ENCODE measurements at places on chromosomes 5 and 9. TPM values are rescaled to one million over a fixed set of nuclear protein-coding genes. Genes with fewer than 3 reads are reported as not detected.

IL9 gene
- total RNA-seq = not detected

FOXI1 gene
- not detected for total RNA-seq

TMEM232 gene
- total RNA-seq = 1.3 TPM

- H3K36me3 ChIP-seq = no peaks in the 10 kb centered on the region
- H3K4me1 ChIP-seq = no peaks in the 10 kb centered on the region
- DNase-seq = no peak
- H3K27me3 ChIP-seq = no peaks in the 10 kb centered on the region
Observed at GRCh38 chr5:135313946-135314345, 85.1 kb downstream of the MACROH2A1 start.

GRCh38 chr9:81894891-81895290 lies 33.3 kb upstream of the SPATA31D4 start:
- H3K27ac ChIP-seq = no peak overlapping the region
- no peaks in the 10 kb centered on the region for H3K36me3 ChIP-seq
- H3K4me1 ChIP-seq = no peaks in the 10 kb centered on the region
- no peaks in the 10 kb centered on the region for H3K27me3 ChIP-seq
- DNase-seq = no peak

DNA sequence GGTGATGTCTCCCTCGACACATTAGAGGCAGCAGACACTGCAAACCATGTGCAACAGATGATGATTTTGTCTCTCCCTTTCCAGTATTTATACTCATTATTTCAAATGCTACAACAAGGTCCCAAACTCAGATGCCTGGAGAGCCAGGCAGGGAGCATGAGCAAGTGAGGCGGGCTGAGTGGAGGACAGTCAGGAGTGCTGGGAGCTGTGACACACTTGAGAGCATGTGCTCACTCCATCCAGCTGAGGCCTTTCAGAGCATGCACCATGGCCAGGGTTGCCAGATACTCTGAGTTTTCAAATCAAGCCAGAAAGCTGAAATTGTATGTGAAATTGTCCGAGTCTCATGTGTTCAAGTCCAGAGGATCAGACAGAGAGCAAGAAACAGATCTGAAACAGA lies 55.8 kb upstream of the SLC2A8 start:
- H3K27me3 ChIP-seq = no peaks in the 10 kb centered on the region
- H3K4me1 ChIP-seq = no peaks in the 10 kb centered on the region
- H3K36me3 ChIP-seq = peaks cover 3% of the 10 kb centered on the region
- H3K4me3 ChIP-seq = no peak overlapping the region
- no peak overlapping the region for H3K27ac ChIP-seq
- no peak for DNase-seq

- DNase-seq = no peak
- H3K36me3 ChIP-seq = no peaks in the 10 kb centered on the region
- H3K4me1 ChIP-seq = peaks cover 18% of the 10 kb centered on the region
- no peaks in the 10 kb centered on the region for H3K27me3 ChIP-seq
Observed at GRCh38 chr9:135218331-135219225, 131.1 kb downstream of the OLFM1 start.
